Calu3 (cell line): ENCODE measurements at places on chromosomes 6 and 20.

DNA sequence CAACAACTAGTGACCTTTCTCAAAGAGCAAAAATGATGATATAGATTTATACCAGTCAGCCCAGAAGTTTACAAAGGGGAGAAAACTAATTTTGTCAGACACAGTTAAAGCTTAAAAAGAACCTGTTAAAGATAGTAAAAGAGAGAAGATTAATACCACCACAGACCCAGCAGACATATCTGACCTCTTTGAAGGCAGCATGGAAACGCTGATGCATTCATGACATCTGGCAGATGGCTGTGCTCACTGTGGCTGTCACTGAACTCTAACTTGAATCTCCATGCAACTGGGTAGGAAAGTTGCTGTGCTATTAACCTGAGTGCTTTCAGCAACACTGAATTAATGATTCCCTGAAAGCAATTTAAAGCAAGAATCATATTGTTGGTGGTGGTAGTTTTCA lies 159.8 kb upstream of the PRDM1 start:
- no peak for DNase-seq

DNA sequence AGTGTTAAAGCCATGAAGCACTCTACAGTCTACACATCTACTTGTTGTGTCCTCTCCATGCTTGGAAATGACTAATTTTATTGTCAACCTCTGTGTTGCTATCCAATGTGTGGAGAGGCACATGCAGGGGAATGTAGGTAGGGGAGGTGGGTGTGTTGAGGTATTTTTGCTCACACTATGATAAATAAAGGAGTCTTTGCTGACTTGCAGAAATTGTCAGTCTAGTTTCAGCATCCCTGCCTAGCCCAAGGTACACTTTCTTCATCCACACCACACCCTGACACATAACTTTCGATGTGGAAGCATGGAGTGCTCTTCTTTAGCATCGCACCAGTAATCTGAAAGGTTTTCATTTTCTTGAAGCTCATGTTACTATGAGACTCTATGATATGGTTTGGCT lies 264.0 kb downstream of the TRDN start:
- DNase-seq, result no peak

GRCh38 chr20:64080813-64081623 lies 1.1 kb downstream of the OPRL1 start:
- no peak for DNase-seq

GRCh38 chr20:53763707-53764414 lies 170.2 kb upstream of the ZNF217 start:
- peak; percentile 54 for DNase-seq

- no peak for DNase-seq
These were observed 461.8 kb downstream of the PKHD1 start for GRCh38 chr6:51625566-51625965.

DNA sequence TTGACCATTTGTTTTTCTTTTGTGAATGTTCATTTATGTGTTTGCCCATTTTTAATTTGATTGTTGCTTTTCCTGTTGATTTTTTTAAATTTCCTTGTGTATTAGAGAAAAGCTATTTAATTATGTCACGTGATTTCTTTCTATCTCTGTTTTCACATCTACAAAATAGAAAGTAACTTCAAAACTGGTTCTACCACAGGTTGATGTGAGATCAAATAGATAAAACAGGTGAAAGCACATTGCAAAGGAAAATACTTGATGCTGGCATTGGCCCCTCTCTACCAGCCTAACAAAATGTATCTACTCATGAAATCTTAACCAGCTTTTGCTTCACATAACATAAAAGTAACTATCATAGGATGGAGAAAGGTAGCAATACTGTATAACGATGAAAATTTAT lies 129.2 kb downstream of the TMEM242 start:
- no peak for DNase-seq
